Fibroblast of pulmonary artery (primary cell): ENCODE measurements at places on chromosomes 5 and 9.
A peak's percentile ranks its signal among the peaks of the same experiment; 100 is the strongest.

DNA sequence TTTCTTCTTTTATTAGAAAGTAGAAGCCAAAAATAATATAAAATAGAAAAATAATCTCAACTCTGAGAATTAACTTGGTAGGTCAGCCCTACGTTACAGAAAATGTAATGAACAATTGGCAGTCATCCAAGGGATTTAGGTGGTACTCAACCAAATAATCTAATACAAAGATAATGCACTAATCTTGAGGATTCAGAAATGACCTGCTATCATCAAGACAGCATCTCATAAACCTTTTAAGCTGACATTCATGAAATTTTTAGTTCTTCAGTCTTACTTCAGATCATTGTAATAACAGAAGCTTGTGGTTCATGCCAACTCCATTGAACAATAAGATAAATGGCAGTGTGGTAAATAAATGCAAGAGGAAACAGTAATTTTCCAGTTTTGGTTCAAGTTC is 1058.0 kb downstream of the MAT2B start:
- DNase-seq, result no peak

- peak; percentile 64 for DNase-seq
Measured at GRCh38 chr5:59517926-59518585, 375.5 kb downstream of the PDE4D start.

DNA sequence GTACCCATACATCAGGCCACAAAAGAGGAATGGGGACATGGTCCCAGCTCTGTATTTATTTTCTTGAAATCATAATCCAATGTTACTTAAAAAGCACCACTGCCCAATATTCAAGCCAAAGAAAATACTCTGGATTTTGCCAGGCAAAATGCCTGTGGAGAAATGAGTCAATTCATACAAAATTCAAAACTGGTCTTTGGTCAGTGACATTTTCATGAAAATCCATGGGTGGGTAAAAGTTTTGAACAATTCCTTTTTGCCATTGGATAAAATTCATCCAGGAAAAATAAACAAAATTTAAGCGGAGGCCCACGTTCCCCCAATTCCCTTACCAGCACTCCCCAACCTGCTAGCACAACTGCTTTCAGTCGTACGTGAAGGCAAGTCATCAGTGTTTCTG is 186.2 kb downstream of the GLIS3 start:
- DNase-seq, result no peak

DNA sequence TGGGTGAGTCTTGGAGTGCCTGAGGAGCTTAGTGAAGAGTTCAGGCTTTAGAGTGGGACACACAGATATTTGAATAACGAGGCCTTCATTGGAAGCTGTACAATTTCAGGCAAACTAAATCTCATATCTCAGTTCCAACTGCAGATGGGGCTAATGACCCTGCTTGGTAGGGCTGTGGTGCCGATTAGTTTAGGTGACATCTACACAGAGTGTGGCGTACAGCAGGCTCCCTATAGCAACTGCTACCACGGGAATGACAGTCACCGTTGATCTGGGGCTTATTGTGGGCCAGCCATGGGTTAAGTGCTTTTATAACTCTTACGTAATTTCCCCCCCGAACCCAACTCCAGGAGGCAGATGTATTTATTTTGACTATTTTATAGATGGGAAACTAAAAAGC is 70.8 kb downstream of the FAT2 start:
- no peak for DNase-seq

DNA sequence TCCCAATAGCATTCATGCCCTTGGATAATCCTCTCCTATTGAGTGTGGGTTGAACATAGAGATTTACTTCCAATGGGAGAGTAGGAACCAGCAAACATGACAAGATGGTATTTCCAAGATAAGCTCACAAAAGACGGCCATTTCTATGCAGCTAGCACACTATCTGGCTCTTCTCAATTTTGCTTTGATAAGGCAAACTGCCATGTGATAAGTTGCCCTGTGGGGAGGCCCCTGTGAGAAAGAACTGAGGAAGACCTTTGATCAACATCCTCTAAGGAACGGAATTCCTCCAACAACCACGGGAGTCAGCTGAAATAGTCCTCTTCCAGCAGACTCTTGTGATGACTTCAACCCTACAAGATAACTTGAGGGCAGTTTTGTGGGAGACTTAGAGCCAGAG is 211.9 kb upstream of the TRPM3 start:
- DNase-seq, result no peak

- DNase-seq, result no peak
Measured at GRCh38 chr9:136957461-136957860, 5.4 kb downstream of the LCN12 start.

- DNase-seq, result peak; percentile 10
Measured at GRCh38 chr5:168612996-168613395, 33.8 kb upstream of the PANK3 start.

- no peak for DNase-seq
Measured at GRCh38 chr9:114078021-114078780, at the start of gene AMBP. TSS of gene AMBP (minus strand) at chr9:114078300. CDS start at chr9:114078209, 91 bp downstream.

DNA sequence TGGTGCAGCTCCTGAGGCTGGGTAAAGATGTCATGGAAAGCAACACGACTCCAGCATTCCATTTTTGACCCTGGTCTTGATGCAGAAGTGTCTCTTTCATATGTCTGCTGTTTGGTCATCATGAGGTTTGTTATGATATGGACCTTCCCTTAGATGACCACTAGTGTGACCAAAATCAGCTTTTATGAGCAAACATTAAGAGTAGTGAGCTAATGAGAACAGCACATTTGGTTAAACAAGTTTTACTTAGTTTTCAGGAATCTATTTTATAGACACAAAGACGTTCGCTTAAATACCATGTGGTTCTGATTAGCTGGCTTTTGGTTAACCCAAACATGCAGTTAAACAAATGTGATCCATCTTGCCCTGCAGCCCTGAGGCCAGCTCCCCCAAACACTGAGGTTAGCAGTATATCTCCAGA is 56.7 kb upstream of the ACTBL2 start:
- no peak for DNase-seq

DNA sequence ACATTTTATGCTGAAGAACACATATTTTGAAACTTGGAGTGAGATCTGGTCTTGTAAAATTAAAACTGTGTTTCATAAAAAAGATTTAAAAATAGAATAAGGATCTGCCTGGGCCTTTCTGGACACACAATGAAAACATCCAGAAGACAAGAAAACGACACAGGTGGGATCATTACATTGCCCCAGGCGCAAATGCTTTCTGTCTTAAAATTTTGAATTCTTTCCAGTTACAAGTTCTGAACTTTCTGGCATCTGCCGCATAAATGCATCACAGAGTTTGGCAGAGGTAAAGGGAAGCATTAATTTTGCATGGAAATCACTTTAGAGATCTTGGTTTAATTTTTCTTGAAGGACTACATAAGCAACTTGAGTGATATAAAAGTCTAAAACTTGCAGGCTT is 219.6 kb downstream of the WDR70 start:
- DNase-seq, result no peak

DNA sequence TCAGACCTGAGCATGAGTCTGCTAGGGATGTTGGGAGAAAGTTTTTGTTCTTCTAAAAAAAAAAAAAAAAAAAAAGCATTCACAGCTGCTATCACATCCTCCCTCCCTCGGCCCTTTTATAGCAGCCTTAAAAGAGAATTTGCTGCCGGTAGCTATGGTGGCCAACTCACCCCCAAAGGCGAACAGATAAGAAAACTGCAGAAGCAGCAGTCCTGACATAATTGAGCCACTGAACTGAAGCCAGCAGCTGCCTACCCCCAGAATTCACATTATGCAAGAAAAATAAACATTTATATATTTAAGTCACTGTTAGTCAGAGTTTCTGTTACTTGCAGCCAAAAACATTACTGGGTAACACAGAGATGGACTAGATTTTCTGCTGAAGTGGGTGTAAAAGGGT is 124.3 kb upstream of the SMARCA2 start:
- DNase-seq, result no peak

DNA sequence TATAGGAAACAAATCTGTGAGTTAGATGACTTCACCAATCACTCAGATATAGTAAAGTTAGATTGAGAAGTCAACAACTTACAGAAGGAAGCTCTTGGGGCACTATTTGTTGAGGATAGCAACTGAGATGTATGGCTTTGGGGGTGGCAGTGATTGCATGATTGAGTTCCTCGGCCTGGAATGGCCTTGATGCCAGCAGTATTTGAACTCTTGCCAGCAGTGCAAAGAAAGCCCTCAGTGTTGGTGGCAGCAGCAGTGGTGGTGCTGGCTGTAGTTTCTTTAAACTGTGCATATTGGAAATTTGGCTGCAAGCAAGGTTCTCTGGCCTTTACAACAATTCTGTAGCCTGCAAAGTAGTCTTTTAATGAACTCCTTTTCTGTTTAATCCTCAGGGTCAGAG is 41.4 kb upstream of the PJA2 start:
- no peak for DNase-seq

DNA sequence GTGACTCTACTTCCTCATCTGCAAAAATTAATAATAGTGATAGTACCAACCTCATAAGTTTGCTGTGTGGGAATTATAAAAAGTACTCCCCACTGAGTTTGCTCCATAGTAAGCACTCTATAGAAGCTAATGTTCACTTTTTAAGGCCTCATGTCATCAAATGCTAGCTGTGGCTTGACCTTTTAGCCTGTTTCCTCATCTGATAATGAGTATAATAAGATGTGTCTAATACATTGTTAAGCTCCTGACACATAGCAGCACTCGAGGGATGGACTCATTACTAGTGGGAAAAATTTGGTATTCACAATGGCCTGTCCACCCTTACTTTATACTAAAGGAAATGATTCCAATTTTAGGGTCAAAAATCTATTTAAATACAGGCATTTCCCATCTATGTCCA is 26.1 kb upstream of the CAST start:
- DNase-seq, result no peak

GRCh38 chr9:76595645-76596044 is 136.7 kb downstream of the GCNT1 start:
- DNase-seq, result no peak

- DNase-seq, result no peak
Measured at GRCh38 chr5:920321-920720, 27.6 kb downstream of the TRIP13 start.

DNA sequence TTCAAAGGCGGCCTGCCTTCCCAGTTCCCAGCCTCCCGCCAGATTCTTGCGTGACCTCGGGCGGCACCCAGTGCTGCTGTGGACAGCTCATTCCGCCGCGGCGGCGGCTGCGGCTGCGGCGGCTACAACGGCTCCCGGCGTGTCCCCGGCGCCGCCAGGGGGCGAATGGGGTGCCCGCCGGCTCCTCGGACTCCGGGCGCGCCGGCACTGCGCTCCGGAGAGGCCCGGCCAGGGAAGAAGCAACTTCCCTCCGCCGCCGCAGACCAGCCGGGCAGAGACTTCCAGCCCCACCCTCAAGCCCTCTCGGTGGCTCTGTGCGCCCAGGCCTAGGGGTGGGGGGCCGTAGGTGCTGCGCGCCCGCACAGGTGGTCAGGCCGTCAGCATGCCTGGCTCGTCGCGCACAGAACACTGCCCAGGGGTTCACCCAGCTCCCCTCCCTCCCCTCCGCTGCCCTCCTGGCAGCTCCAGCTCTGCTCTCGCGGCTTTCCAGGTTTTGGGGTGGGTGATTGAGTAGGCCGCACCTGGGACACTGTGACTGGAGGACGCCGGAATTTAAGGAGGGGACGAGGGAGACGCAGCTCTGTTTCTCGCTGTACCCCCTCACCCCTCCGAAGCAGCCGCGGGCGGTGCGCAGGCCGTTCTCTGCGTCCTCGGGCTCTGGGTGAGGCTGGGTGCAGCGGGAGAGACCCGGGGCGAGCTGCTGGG is 20.2 kb downstream of the IGIP start:
- peak; percentile 67 for DNase-seq

GRCh38 chr5:54470128-54470527 is 14.6 kb downstream of the HSPB3 start:
- DNase-seq, result peak; percentile 25

GRCh38 chr9:107530679-107531078 is 41.1 kb upstream of the KLF4 start:
- DNase-seq, result no peak

- DNase-seq, result peak; percentile 82
Measured at GRCh38 chr9:77926371-77926878, 105.2 kb downstream of the GNAQ start.

DNA sequence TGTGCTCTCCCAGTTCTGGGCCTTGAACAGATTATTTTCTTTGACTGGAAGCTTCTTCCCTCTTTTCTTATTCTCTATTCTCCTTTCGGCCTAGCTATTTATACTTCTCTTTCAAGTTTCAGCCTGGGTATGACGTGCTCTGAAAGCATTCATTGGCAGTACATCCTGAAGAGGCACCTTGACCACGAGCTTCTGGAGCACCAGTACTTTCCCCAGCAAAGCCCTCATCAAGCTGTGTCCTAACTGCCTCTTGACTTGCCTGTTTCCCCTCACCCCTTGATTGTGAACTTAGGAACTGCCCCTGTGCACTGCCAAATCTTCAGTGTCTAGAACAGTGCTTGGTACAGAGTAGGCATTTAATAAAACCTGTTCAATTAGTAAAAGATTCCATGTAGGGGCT is 154.9 kb downstream of the KCTD16 start:
- DNase-seq, result no peak

GRCh38 chr9:106588626-106589025 is 274.3 kb upstream of the ZNF462 start:
- peak; percentile 4 for DNase-seq

DNA sequence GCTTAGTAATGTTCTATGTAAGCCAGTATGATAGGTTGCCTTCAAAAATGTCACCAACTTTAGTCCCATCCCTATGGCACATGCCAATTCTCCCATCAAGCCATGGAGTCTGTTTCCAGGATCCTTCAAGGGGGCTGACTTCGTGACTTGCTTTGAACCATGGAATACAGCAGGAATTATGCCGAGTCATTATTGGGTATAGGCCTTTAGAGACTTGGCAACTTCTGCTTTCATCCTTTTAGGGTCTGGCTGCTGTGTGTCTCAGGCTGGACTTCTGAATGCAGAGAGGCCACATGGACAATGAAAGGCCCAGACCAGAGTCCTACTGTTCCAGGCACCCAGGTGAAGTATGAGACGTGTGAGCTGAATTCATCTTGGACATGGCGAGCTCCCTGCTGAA is 109.8 kb downstream of the DENND1A start:
- no peak for DNase-seq

GRCh38 chr5:156929366-156929948 is 33.6 kb downstream of the TIMD4 start:
- DNase-seq, result no peak

GRCh38 chr9:81474125-81474524 is 215.2 kb downstream of the TLE1 start:
- DNase-seq, result no peak
